Activated CD8-positive, alpha-beta memory T cell treated with anti-CD3 and anti-CD28 coated beads, Interleukin-2, amount 10 ng/mL, durations not matched to agents 7 days and 5 days (primary cell): ENCODE measurements at places on chromosomes 1 and 21. TPM values are rescaled to one million over a fixed set of nuclear protein-coding genes. Genes with fewer than 3 reads are reported as not detected.

C1orf87 gene
- not detected for total RNA-seq

SLFNL1 gene
- 0.35 TPM for total RNA-seq

CFAP141 gene
- total RNA-seq: not detected

CFAP107 gene
- not detected for total RNA-seq
